ENCODE measurements at places on chromosomes 2 and 18.

GRCh38 chr2:211455216-211455841 lies 898.9 kb downstream of the CPS1 start:
- DNase-seq, result peak; percentile 29

- DNase-seq, result peak; percentile 89
These were observed 51.0 kb downstream of the MOGAT1 start for GRCh38 chr2:222722327-222722946.

GRCh38 chr18:31723990-31724711 lies 36.5 kb downstream of the SLC25A52 start:
- DNase-seq, result no peak

- no peak for DNase-seq
These were observed 33.0 kb downstream of the MYT1L start for GRCh38 chr2:2298081-2298480.

- peak; percentile 4 for DNase-seq
These were observed 98.1 kb upstream of the SPOPL start for GRCh38 chr2:138403431-138403927.

GRCh38 chr2:196131949-196132925 lies 39.1 kb downstream of the STK17B start:
- peak; percentile 30 for DNase-seq

DNA sequence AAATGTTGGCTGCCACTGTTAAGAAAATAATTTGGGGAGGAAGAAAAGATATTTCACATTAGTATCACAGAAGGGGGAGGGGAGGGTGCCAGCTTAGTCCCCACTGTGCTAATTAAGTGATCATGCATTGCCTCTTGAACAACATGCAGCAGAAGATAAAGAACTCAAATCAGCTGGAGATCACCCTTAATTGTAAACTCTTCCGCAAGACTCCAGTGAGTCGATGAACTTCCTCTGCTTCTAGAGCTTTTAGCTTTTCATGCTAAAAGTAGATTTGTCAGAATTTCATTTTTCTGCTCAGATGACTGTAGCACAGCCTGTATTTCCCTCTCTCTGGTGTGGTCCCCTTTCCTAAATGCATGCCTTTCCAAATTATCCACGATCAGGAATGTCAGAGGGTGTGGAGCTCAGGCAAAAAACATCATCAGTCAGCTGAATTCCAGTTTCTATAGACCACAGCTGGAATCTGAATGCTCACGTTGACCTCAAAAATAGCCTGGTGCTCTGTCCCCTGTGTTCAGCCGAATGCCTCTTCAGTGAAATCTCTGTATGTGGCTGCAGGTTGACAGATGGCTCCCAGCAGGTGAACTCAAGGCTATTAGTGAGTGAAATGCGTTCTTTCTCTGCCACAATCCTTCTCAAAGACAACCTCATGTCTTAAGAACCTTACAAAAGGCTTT lies 156.8 kb upstream of the UNC80 start:
- DNase-seq, result no peak

DNA sequence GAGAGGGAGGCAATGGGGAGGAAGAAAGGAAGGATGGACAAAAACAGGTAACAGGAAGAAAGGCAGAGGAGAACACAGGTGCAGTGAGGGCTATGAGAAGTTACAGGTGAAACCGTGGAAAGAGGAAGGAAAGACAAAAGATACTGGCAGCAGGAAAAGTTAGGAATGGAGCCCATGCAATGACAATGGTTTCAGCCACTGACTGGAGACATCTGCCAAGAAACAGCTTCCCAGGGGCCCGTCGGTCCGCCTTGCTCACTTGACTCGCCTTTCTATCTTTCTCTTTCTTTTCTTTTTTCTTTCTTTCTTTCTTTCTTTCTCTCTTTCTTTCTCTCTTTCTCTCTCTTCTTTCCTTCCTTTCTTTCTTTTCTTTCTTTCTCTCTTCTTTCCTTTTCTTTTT lies 37.5 kb downstream of the ST8SIA5 start:
- DNase-seq, result no peak

DNA sequence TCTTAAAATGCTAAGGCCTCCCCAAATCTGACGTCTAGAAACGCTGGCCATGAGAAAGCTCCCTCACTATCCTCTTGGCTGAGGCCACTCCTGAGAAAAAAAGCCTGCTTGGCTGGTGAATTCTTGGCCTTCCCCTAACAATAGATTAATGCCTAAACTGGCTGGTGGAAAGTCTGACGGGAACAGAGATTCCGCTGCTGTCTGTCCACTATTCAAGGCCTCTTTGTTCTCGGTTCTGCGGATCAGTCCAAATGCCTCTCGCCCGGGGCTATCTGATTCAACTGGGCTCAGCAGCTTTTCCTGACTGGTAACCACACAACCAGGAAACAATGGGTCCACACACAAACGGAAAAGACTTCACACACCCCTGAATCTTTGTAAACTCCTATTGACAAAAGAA lies 27.2 kb downstream of the PXDN start:
- no peak for DNase-seq

DNA sequence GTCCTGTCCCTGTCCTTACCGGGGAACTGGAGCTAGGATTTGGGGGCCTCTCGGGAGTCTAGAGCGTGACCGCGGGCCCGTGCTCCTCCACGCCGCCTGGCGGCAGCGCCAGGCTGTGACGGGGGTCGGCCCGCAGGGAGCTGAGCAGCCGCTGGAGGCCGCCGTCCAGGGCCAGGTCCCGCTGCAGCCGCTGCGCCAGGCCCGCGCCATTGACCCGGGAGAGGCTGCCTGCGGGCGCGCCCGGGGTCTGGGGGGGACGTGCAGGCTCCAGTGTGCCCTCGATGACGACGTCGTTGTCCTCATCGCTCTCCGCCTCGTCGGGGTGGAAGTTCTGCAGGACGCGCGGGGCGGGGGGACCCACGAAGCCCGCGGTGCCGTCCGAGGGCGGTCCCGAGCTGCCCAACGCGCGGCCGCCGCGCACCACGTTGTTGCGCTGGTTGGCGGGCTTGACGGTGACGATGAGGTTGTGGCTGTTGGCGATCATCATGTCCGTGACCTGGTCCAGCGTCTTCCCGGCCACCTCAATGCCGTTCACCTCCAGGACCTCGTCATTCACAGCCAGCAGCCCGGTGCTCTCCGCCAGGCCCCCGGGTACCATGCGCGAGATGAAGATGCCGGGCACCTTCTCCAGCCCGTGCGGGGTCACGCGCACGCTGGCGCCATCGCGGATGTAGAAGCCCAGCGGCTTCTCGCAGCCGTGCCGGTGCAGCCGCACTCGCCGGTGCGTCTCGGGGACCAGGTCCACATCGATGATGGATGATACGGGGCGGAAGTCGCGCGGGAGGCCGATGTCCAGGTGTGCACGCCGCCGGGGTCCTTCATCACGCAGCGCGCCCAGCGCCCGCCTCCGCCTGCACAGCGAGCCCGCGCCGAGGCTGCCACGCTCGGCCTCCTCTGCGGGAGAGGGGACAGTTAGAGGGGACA lies 50.9 kb downstream of the ADNP2 start:
- peak; percentile 22 for DNase-seq

GRCh38 chr2:172098650-172099471 lies 3.8 kb downstream of the DLX2 start:
- DNase-seq, result peak; percentile 90

- DNase-seq, result peak; percentile 54
These were observed 6.7 kb downstream of the COA5 start for GRCh38 chr2:98601532-98602132.

GRCh38 chr2:79750321-79750720 lies 237.5 kb downstream of the CTNNA2 start:
- no peak for DNase-seq

- no peak for DNase-seq
These were observed 46.8 kb downstream of the ANTXR1 start for GRCh38 chr2:69059731-69060290.

DNA sequence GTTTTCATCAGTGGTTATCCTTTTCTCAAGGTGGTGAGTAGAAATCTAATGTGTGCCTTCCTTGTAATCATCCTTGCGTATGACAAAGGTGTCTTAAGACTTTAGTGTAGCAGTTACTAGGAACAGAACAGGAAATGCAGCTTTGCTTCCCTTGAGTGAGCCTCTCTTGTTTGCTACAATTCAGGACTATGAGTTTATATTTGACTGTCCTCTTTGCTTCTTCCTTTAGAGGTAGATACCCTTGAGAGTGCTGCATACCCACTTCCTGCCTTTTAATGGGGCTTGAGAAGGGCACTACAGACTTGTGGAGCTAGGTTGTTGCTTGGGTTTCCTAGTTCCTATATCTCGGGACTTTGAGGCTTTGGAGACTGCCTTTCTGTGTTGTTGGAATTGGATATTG lies 3.8 kb downstream of the KCNJ13 start:
- no peak for DNase-seq

GRCh38 chr2:83238111-83238510 lies 1221.0 kb downstream of the SUCLG1 start:
- DNase-seq, result no peak

GRCh38 chr2:227932403-227932802 lies 61.0 kb downstream of the DAW1 start:
- no peak for DNase-seq

DNA sequence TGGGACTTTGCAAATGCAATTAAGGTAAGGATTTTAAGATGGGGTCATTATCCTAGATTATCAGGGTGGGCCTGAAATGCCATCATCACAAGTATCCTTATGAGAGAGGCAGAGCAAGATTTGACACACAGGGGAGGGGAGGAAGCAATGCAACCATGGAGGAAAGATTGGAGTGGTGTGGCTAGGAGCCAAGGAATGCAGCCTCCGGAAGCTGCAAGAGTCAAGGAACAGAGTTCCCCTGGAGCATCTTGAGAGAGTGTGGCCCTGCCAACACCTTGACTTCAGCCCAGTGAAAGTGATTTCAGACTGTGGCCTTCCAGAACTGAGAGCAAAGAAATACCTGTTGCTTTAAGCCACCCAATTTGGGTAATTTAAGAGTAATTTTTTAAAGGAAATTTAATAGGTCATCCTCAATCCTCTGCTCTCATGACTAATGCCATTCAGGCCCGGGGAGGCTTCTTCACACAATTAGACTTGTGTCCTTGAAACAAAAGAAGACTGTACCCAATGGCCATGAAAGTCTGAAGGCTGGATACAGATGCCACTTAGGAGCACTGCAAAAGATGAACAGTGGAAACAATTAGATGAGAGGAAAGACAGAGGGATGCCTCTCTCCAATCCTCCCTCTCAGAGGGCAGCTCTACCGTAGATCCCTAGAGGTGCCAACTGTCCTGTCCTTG lies 250.3 kb upstream of the ID2 start:
- DNase-seq, result peak; percentile 58

GRCh38 chr18:35289293-35289692 lies 736 bp downstream of the ZSCAN30 start:
- DNase-seq, result peak; percentile 44

- DNase-seq, result peak; percentile 11
These were observed 19.8 kb downstream of the CCDC68 start for GRCh38 chr18:54939361-54939917.

- no peak for DNase-seq
These were observed 20.9 kb downstream of the MARCHF4 start for GRCh38 chr2:216351172-216351925.

DNA sequence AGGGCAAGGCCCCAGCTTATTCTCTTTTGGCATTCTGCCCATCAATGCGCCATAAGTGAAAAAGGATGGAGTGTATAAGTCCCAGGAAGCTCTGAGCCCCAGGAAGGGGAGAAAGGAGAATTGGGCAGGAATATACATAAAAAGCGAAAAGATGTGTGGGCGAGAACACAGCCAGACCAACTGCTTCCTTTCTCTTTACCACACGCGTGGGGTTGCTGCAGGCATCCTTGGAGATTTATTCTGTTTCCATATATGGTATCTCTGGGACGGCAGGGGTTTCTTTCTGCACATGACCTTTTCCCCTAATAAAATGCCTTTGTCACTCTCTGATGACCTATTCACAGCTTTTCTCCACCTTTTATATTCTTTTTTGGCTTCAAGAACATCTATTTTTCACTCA lies 440.5 kb downstream of the NBAS start:
- no peak for DNase-seq
